ENCODE measurements at places on chromosomes 3 and 15.

GRCh38 chr15:87357637-87358313 is 898.8 kb downstream of the NTRK3 start:
- no peak for DNase-seq

DNA sequence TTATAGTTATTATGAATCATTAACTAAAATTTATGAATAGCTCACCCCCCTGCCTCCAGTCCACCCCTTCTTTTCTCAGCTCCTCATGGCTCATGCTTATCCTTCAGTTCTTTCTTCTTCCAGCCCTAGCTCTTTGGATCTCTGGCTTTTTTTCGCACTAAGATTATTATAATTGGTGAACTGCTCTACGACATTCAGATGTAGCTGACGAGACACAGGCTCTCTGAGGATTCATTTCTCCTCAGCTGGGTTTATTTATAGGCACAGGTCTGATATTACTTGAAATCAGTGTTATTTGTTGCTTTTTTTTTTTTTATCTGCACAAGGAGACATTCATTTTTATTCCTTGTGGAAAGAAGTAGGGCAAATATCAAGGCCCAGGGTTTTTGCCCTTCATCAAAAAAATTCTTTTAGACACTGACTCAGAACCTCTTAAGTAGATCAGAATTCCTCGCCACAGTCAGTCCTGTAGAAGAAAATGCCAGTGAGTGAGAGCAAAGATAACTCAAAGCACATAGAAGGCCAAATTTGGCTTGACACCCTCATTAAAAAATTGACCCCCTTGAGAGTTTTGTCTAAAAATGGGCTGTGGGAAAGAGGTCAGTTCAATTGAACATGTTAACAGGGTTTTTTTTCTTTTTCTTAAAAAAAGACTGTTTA is 106.6 kb downstream of the MYH15 start:
- no peak for DNase-seq

DNA sequence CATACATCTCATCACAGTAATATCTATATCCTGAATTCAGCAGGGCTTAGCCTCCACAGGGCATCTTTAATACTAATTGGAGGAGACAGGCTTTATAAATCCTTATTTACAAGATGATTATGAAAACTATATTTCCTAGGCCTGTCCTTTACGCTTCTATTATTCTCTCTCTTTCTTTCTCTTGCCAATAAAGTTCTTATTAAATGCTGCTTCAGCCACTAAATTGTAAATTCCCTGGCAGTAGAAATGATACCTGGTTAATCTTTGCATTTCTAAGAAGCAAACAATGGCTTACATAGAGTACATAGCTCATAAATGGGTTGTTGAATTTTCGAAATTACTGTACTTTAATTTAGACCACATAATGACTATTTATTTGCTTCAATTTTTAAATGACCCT is 43.5 kb downstream of the TNIK start:
- no peak for DNase-seq

GRCh38 chr3:177306252-177306651 is 109.0 kb upstream of the TBL1XR1 start:
- DNase-seq, result no peak

DNA sequence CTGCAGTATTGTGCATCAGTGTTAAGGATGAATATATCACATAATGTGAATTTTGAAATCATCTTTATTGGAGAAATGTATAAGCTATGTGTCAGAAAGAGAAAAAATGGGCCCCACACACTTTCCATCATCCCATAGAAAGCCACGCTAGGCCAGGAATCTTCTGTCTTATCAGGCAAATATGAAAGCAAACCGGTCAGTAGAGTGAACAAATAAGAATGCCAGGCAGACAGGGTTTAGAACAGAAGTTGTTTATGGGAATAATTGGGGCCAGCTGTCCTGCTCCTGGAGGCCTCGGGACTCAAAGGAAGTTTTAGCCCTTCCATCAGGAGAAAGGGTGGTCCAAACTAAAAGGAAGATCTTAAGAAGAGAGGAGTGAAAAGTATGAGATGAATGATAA is 39.5 kb downstream of the ZNF280D start:
- no peak for DNase-seq

- DNase-seq, result peak; percentile 34
These were observed 113.9 kb downstream of the RORA start for GRCh38 chr15:61115241-61115640.

DNA sequence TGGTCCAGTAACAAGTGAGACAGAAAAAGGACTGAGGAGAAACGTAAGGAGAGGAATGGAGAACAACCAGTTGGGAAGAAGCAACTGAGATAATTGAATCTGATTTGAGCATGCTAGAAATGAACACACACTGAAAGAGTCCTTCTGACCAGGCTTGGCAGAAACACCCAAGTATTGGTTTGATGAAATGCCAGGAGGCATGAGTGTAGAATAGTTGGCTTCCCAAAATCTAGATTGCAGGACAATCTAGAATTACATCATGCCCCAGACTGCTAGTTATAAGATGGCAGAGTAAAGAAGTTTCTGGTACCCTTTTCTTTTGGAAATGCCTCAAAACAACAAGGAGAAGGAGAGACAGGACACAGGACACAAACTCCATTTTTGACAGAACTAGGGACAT is 189.7 kb upstream of the STT3B start:
- DNase-seq, result no peak

Data from right hindlimb (tissue), 1 donor.